Suprapubic skin (tissue), 4 donors: ENCODE measurements at places on chromosomes 7 and 10.

DNA sequence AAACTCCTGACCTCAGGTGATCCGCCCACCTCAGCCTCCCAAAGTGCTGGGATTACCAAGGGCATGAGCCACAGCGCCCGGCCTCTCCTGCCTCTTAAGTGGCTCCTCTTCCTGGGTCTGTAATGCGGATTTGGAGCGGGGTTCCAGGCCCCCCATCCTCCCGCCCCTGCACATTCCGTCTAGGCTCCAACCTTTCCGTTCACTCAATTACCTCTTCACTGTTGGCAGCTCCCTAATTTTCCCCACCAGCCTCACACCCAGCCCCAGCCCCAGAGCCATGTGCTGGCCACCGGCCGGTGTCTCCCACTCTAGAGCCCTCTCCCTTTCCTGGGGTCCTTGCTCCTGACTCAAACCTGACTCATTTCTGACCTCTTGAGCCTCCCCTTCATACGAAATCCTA, 16.6 kb downstream of the ASB13 start:
- no peak for DNase-seq

- DNase-seq = no peak
These were observed 5.5 kb downstream of the CREB3L2 start for GRCh38 chr7:137996386-137996851.

DNA sequence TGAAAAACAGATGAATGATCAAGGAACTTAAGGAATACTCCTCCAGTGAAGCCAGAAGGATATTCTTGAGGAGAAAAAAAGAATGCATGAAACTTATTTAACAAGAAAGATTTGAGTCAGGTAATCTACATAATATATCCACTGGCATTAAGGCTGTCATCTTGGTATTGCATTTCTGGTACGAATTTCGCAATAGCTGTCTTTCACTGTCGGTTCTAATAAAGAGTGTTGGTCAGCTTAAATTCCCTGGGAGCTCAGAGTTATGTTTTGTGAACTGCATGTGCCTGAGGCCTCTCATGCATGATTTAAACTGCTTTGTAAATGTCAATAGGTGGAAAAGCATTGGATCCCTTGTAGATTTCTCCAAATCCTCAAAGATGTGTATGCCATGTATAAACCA, 565.3 kb upstream of the GALNT17 start:
- no peak for DNase-seq

GRCh38 chr10:109998513-109998912, 9.3 kb upstream of the ADD3 start:
- no peak for DNase-seq

GRCh38 chr7:121138262-121138933, 149.9 kb downstream of the CPED1 start:
- DNase-seq = no peak

DNA sequence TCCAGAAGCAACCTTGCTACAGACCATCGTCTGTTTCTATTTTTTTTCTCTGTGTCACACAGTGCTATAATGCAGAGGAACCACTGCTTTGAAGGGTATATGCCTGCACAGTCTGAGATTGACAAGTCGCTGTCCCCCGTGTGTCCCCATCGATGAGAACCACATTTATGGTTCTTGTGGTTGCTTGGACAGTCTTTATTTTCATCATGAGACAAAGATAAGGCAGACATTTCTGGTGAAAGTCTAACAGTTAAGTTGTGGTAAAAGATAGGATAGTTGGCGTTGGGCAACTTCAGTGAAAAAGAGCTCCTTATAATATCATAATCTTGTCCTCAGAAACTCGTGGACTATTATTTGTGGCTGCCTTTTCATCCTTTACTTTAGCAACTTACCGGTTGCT, 6.3 kb upstream of the AKR1E2 start:
- no peak for DNase-seq

DNA sequence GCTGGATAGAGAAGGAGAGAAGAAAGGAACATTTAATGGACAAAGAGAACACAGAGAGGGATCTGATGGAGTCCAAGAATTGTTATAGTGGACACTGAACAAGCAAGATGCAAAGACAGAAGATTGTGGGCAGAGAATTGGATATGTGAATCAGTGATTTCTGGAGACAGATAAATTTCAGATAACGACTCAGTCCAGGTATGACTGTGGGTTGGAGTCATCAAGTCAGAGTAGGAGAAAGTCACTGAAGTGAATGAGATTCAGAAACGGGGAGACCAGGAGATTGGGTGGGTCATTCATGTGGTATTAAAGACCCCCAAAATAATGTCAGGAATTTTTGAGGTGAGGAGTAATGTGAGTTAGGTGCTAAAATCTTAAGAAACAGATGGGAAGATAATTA, 23.0 kb downstream of the ASB4 start:
- no peak for DNase-seq

DNA sequence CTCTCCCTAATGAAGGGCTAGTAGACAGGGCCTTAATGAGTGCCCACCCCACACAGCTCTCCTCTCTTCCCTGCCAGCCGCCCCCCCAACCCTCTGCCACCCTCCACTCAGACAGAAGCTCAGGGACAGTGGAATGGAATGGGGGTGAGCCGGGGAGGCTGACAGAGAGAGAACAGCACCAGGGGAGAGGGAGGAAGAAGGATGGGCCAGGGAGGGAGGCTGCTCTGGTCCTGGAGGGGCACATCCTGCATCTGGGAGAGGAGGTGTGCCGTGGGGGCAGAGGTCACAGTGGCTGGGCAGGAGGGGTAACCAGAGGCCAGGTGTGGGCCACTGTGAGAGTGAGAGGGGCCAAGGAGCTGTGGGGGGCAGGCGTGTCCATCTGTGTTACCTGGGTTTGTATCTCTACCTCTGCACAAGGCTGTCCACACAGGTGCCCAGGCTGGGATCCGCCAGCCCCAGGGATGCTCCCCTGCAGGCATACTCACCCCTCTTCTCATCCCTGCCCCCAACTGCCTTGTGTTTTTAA, 2.4 kb downstream of the NYAP1 start:
- DNase-seq = no peak
